Tongue (tissue), 3 donors: ENCODE measurements at places on chromosomes 6 and 20.

- DNase-seq = no peak
Measured at GRCh38 chr20:60008130-60008808, 50.0 kb downstream of the CDH26 start.

- no peak for DNase-seq
Measured at GRCh38 chr6:1535295-1535694, 74.4 kb upstream of the FOXC1 start.

DNA sequence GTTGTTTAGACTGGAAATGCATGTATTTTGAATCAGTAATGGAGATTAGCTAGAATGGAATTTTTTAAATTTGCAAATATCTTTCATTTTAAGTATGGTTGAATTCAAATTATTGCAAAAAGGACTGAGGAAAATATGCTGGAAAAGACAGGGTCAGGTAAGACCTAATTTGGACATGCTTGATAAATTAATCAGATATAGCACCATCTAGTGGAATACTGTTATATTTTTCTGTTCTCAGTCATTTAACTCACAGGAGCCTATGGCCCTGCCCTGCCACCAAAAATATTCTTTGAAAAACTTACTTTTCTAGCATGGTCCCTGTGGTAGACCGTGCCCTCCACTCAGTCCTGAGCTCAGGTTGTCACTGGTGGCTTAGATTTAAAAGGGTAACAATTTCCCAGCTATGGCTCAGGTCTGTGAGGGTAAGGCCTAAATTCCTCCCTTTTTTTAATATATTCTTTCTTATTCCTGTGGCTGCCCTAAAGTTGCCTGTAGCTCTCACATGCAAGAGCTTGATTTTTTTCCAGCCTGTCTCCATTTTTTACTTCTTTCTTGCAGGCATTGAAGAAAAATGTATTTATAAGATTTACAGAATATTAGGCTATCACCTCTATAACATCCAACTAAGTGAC lies 25.3 kb upstream of the KIAA1586 start:
- peak; percentile 49 for DNase-seq

GRCh38 chr6:105227295-105227767 lies 47.5 kb upstream of the POPDC3 start:
- DNase-seq = no peak

- no peak for DNase-seq
Measured at GRCh38 chr6:98716341-98716740, 118.0 kb upstream of the POU3F2 start.

- DNase-seq = no peak
Measured at GRCh38 chr6:166573511-166574216, 12.8 kb downstream of the RAMACL start.

- DNase-seq = no peak
Measured at GRCh38 chr6:54415517-54415916, 107.3 kb downstream of the TINAG start.

- no peak for DNase-seq
Measured at GRCh38 chr20:40019510-40019909, 669.5 kb downstream of the MAFB start.

DNA sequence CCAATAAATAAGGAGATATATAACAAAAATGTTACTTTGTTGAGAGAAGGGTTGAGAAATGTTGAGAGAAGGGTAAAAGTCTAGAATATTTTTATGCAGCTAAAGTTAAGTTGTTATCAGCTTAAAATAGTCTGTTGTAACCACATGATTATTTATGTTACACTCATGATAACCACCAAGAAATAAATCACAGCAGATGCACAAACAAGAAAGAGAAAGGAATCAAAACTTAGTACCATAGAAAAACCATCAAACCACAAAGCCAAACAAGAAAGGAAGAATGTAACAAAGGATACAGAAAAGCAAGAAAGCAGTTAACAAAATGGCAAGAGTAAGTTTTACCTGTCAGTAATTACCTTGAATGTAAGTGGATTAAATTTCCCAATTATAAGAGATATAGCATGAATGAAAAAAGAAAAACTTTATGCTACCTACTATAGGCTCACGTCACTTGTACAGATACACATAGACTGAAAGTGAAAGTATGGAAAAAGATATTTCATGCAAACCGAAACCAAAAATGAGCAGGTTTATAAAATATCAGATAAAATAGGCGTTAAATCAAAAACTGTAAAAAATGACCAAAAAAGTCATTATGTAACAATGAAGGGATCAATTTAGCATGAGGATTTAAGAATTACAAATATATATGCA lies 93.6 kb downstream of the STXBP5 start:
- no peak for DNase-seq

DNA sequence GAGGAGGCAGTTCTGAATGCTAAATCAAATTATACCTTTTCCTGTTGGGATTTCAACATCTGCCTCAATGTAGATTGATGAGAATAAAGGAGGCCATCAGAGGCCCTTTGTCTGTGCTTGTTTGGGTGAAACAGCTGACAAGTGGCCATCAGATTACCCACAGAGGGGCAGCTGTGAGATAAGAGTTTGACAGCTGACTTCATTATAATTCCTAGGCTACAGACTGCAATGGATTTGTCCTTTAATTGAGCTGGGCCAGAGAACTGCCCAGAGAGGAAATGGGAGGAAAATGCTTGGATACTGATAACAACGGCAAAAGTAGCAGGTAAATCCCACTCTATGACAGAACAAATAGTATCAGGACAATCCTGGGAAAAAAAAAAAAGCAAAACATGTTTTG lies 649.4 kb downstream of the HDGFL1 start:
- peak; percentile 32 for DNase-seq

DNA sequence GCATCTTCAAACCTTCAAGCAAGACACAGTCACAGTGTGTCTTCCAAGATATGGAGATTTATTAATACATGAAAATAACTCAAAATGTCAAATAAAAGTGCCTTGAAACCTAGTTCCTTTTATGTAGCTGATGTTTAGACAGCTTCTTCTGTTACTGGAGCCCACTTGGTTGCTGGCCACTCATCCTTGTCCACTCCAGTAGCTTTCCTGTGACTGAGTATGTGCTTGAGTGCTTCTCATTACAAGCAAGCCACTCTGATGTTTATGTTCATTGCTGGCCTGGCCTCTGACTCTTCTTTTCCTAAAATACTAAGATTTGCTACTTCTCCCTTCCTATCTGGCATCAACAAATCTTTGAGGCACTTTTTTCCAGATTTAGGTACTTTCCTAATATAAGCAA lies 545.2 kb upstream of the MAN1A1 start:
- no peak for DNase-seq

- peak; percentile 45 for DNase-seq
Measured at GRCh38 chr6:163564534-163564933, 150.0 kb downstream of the QKI start.

DNA sequence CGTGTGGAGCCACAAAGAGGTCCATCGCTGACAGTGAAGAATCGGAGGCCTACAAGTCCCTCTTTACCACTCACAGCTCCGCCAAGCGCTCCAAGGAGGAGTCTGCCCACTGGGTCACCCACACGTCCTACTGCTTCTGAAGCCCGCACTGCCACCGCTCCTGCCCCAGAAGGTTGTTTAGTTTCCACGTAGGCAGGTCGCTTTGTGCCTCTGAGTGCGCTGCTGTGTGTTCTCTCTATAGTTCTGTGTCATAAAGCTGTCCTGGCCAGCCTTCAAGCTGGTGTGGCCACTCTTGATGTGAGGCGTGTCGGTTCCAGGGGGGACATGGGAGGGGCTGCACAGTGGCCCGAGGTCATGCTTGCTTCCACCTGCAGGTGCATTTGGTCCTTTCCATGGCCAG lies 6.4 kb upstream of the FAM209A start:
- DNase-seq = no peak

GRCh38 chr20:59062081-59062480 lies 19.5 kb upstream of the PRELID3B start:
- DNase-seq = no peak

GRCh38 chr6:154613137-154613676 lies 102.7 kb upstream of the CNKSR3 start:
- DNase-seq = no peak

- no peak for DNase-seq
Measured at GRCh38 chr6:45987856-45988255, 27.8 kb downstream of the CLIC5 start.

DNA sequence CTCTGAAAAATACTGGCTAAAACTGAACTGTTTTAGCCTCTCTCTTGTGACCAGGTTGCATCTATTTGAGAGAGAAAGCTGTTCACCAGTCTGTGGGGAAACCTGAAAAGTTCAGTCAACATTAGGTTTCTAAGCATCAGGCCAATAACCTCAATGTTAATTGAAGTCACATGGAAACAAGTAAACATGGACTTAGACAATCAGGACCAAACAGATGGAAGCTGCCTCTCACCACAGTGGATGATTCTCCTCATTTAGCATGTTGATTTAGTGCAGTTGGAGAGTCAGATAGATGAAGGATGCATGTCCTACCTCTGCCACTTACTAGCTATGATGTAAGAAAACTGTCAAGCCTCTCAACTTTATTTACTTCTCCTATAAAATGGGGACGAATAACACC lies 18.2 kb downstream of the SCGN start:
- DNase-seq = no peak

DNA sequence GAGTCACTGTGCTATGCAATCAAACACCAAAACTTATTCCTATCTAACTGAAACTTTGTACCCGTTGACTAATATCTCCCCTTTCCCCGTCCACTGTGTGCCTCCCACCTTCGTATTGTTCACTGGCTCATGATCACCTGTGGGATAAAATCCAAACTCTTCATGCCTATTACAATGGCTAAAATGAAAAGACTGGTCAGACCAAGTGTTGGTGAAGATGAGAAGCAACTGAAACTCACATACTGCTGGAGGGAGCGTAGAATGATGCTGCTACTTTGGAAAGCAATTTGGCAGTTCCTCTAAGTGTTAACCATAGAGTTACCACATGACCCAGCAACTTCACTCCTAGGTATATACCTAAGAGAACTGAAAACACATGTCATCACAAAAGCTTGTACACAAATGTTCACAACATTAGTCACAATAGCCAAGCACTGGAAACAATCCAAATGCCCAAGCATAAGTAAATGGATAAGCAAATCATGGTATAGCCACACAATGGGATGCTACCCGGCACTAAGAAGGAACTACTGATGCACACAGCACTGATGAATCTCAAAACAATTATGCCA lies 13.1 kb downstream of the RPS10 start:
- no peak for DNase-seq

- peak; percentile 34 for DNase-seq
Measured at GRCh38 chr20:50636601-50637540, 54.5 kb downstream of the RIPOR3 start.

DNA sequence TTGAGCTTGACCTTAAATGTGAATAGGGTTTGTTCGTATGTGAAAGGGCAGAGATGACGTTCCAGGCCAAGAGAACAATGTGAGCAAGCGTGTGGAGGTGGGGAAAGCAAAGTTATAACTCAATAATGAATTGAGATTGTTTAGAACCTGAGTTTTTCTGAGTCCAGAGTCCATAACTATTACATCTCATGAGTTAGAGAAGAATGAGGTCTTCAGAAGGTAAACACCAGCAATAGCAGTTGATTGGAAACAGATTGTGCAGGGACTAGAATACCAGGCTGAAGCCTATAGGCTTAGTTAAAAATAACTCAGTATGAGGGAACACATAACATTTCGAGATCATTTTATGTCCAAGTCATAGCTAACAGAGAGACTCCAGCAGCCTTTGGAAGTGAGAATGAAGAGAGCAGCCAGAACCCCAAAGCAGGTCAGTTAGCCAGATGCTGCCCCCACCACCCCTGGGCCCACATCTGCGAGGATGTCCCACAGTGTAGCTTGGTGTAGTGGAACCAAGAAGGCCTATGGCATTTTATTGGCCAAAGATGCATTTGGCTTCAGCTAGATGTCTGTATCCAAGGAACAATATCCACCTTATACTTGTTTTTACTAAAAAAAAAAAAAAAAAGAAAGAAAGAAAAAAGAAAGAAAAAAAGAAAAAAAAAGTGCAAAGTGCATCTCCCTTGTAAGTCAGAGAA lies 121.7 kb downstream of the TNFRSF21 start:
- peak; percentile 38 for DNase-seq

DNA sequence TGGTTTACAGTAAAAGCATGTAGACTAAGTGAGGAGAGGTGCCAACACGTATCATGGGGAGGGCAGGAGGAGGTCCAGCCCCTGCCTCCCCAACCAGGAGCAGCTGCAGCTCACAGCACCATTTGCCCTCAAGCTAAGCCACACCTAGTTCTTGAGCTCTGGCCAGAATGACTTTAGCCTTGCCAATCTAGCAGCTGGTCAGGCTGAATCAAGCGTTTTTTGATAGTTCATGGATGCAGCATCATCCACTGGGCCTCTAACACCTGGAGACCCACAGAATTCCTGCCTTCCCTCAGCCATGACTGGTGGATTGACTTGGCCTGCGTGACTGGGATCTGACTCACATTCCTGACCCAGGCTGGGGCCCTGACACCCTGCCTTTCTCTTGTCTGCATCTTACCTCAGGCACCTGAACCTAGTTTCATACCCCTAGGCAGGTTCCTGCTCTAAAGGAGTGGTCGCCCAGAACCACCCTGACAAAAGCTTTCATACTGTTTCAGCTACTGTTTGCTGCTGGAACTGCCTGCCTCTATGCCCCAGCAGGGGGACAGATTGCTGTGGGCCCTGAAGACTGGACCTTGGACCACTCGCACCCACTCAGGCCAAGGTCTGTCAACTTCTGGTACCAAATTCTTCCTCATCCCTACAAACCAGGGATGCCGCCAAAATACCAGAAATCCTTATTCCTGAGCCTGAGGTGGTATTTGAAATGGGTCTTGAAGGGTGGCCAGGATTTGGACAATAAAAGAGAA lies 122.3 kb downstream of the QRSL1 start:
- peak; percentile 83 for DNase-seq

- DNase-seq = no peak
Measured at GRCh38 chr20:46423342-46423741, 16.9 kb upstream of the ELMO2 start.

- DNase-seq = no peak
Measured at GRCh38 chr6:90976341-90976740, 389.5 kb upstream of the MAP3K7 start.

DNA sequence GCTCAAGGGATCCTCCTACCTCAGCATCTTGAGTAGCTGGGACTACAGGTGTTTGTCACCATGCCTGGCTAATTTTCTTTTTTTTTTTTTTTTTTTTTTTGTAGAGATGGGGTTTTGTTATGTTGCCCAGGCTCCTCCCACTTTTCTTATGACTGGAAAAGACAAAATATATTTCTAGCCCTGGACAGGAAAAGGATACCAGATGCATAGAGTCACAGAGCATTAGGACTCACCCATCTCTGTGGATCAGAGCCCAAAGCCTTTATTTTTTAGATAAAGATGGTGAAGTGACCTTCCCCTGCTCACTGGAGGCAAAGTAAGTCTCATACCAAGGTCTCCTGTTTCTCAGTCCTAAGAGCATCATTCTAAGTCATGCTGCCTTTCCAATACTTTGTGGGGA lies 3.4 kb downstream of the TRIM10 start:
- no peak for DNase-seq

GRCh38 chr6:166162599-166163342 lies 4.9 kb downstream of the TBXT start:
- DNase-seq = no peak
